Chondrocyte (in vitro differentiated cells): ENCODE measurements at places on chromosomes 11 and 22. TPM values are rescaled to one million over a fixed set of nuclear protein-coding genes. Genes with fewer than 3 reads are reported as not detected.

GRCh38 chr11:99822846-99823565 lies 802.3 kb downstream of the CNTN5 start:
- DNase-seq, result no peak
- no peak overlapping the region for H3K4me3 ChIP-seq
- H3K27me3 ChIP-seq, result peaks cover 2% of the 10 kb centered on the region
- H3K36me3 ChIP-seq, result no peaks in the 10 kb centered on the region
- peaks cover 6% of the 10 kb centered on the region for H3K4me1 ChIP-seq

- no peaks in the 10 kb centered on the region for H3K36me3 ChIP-seq
- no peak overlapping the region for H3K4me3 ChIP-seq
- H3K4me1 ChIP-seq, result no peaks in the 10 kb centered on the region
- no peak for DNase-seq
- no peak overlapping the region for H3K27ac ChIP-seq
Measured at GRCh38 chr22:33575041-33575440, 345.2 kb downstream of the LARGE1 start.

The ZBTB16 gene
- total RNA-seq, result 18.5 to 22.0 TPM (median 21.9 TPM) in 3 replicates

- no peaks in the 10 kb centered on the region for H3K36me3 ChIP-seq
- no peaks in the 10 kb centered on the region for H3K4me1 ChIP-seq
- H3K27me3 ChIP-seq, result no peaks in the 10 kb centered on the region
- no peak overlapping the region for H3K4me3 ChIP-seq
- no peak overlapping the region for H3K27ac ChIP-seq
Measured at GRCh38 chr11:37199082-37199481, 601.0 kb upstream of the RAG2 start.

DNA sequence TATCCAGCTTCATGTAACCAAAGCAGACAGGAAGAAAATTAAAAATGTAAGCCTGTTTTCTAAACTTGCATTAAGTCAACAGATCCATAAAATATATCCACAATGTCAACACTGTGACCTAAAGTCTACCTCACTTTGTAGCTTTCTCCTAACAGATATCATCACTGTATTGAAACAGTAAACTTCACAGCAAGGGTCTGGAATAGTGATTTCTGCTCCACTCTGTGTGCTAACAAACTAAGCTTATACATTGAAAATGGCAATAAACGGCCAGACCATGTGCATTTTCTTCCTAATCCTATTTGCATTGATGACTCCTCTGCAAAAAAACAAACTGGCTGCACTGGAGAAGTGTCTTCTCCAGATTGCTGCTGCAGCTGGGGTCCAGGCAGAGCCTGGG lies 26.8 kb downstream of the CADM1 start:
- no peak overlapping the region for H3K4me3 ChIP-seq
- H3K27ac ChIP-seq, result no peak overlapping the region
- no peaks in the 10 kb centered on the region for H3K27me3 ChIP-seq
- DNase-seq, result no peak
- no peaks in the 10 kb centered on the region for H3K4me1 ChIP-seq

DNA sequence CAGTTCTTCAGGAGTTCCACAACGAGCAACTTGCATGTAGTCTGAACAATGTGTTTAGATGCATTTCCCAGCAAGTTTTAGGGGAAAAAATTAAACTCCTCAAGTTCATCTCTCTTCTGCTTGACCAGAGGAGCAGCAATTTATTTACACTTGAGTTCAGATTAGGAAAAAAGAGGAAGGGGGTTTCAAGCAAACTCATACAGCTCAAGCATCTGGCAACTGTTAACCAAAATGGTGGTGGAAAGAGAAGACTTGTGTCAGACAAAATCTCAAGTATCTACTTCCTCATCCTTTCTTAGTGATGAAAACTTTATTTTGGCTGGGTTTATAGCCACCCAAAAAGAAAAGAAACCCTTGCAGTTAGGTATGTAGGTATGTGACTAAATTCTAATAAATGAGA lies 29.1 kb upstream of the PICALM start:
- no peaks in the 10 kb centered on the region for H3K27me3 ChIP-seq
- peaks cover 27% of the 10 kb centered on the region for H3K4me1 ChIP-seq
- no peak overlapping the region for H3K27ac ChIP-seq
- no peak overlapping the region for H3K4me3 ChIP-seq
- H3K36me3 ChIP-seq, result no peaks in the 10 kb centered on the region
- no peak for DNase-seq

DNA sequence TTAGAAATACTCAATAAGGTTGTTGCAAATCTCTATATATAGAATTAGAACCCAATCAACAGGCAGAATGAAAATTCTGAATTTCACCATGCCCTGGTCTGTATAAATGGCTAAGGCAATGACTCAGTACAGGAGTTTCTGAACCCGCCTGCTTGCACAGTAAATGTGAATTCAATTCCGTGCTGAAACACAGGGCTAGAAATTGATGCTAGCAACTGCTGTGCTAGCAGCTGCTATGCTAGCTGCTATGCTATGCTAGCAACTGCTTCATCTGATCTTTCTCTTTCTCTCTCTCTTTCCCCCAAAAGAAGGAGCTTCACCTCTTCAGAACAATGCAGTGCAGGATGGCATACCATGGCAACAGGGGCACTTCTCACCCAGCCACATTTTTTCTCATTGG lies 9.7 kb upstream of the OR52J3 start:
- H3K27me3 ChIP-seq, result no peaks in the 10 kb centered on the region
- no peaks in the 10 kb centered on the region for H3K36me3 ChIP-seq
- DNase-seq, result no peak
- H3K4me3 ChIP-seq, result no peak overlapping the region
- no peaks in the 10 kb centered on the region for H3K4me1 ChIP-seq

The GPR83 gene
- total RNA-seq, result 0.05 TPM in 1 of 3 replicates, not detected in the others

DNA sequence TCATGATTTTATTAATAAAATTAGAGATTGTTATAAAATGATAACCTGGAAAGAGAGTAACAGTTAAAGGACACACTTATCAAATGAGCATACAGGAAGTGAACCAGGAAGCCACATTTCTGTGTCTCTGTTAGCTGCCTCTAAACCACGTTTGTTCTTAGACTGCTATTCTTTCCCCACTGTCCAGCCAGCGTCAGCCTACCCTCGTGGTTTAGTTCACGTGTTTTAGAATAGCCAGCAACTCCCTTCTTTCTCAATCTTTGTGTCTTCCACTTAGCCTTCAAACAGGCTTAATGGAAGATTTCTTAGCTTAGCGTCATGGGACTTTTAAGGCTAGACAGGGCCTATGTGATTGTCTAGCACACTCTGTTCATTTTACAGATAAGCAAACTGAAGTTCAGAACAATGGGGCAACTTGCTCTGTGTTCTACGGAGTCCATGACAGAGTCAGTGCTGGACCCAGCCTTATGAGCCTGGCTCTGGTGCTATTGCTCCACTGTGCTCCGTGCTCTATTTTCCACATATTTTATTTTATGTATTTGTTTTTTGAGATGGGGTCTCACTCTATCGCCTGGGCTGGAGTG lies 27.2 kb downstream of the GRAMD1B start:
- no peaks in the 10 kb centered on the region for H3K4me1 ChIP-seq
- H3K27ac ChIP-seq, result no peak overlapping the region
- H3K4me3 ChIP-seq, result no peak overlapping the region
- DNase-seq, result no peak
- H3K27me3 ChIP-seq, result no peaks in the 10 kb centered on the region
- H3K36me3 ChIP-seq, result no peaks in the 10 kb centered on the region

- DNase-seq, result no peak
- no peaks in the 10 kb centered on the region for H3K36me3 ChIP-seq
- peaks cover 13% of the 10 kb centered on the region for H3K27me3 ChIP-seq
- H3K4me3 ChIP-seq, result no peak overlapping the region
Measured at GRCh38 chr11:30775233-30775522, 189.0 kb upstream of the MPPED2 start.
